ENCODE measurements at places on chromosomes 11 and 22.

DNA sequence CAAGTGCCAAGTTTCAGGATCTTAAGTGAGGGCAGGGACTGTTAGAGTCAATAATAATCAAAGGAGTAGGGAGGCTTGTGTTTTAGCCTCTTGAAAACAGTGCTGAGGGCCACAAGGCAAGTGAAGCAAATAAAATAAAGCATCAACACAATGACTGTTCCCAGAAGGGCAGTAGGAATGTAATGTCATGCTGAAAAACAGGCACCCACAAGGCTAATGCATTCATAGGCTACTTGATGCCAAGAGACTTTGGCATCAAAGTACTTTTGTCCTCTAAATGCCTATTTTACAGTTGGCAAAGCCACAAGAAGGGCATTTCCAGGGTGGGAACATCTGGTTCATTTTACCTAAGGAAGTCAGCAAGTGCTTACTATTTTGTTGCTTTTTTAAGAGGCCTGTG lies 22.9 kb downstream of the RAB39A start:
- no peak for DNase-seq

DNA sequence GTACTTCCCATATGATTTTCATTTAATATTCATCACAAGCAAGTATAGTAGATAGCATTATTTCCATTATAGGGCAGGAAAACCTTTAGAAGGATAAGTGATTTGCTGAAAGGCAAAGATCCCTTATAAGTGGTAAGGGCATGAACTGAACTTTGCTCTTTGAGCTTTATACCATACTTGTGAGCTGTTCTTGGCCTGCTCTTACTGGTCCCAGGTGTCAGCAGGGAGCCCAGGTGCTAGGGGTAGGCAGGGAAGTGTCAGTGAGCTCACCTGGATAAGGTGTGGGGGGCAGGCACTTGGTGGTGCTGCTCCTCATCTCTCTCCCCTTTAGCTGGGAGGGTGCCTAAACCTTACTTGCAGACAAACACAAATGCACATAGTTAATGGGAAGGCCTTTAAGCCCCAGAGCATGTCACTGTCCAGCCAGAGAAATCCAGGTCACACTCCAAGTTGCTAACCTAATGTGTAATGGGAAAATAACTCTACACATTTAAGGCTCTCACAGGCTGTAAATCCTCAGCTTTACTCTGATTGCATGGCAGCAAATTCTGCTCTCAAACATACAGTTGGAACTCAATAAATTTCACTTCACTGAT lies 114.4 kb downstream of the PLEKHA7 start:
- DNase-seq = no peak

GRCh38 chr11:7639643-7640025 lies 33.7 kb downstream of the CYB5R2 start:
- no peak for DNase-seq

DNA sequence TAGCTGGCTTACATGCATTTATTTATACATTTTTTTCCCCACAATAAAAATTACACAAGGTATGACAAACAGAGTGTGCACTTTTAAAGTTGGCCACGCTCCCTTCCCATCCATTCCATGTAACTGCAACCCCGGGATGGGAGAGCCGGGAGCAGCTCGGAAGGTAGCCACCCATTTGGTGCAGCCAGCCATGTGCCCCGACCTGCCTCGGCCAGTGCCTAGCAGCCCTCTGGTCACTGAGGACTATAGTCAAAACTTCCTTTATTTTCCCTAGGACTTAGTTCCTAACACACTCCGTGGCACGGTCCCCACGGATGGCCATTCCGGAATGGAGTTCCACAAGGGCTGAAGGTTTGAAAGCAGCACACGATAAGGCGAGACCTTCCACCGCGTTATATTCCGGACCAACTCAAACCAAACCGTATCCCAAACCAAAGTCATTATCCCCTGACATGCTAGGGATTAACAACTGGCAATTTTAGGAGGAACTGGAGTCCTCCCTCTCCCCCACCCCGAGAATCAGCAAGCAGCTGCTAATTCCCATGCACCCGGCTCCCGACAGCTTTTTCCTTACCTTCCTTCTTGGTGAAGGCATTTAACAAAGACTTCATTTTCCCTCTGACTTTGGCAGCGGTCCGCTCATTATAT lies 426.4 kb downstream of the SHANK2 start:
- no peak for DNase-seq

- DNase-seq = no peak
Observed at GRCh38 chr11:71130106-71130505, 122.3 kb downstream of the SHANK2 start.

GRCh38 chr11:115980337-115981103 lies 476.3 kb upstream of the CADM1 start:
- DNase-seq = no peak

DNA sequence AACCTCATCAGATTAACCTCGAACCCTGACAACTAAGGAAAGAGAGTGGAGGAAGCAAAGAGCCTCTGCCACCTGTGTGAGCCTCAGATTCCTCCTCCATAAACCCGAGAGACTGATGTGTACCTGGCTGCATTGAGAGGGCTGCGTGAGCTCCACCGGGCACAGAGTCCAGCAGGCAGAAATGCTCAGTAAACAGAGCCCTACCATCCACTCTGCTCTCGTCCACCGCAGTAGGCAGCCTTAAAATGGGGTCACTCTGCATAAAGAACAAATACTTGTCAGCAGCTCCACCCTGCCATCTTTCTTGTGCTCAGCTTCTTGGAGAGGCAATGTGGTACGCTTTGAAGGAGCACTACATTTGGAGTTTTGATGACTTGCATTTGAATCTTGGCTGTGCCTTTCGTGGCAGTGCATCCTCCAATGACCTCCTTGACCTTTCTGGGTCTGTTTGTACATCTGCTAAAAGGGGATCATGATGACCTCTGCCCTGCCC lies 43.0 kb upstream of the CD5 start:
- no peak for DNase-seq

GRCh38 chr11:130533113-130533798 lies 84.8 kb downstream of the ADAMTS15 start:
- DNase-seq = peak; percentile 91

GRCh38 chr11:15826826-15827225 lies 529.5 kb downstream of the SOX6 start:
- peak; percentile 78 for DNase-seq

- peak; percentile 71 for DNase-seq
Observed at GRCh38 chr11:117654281-117655255, 142.4 kb downstream of the DSCAML1 start.

DNA sequence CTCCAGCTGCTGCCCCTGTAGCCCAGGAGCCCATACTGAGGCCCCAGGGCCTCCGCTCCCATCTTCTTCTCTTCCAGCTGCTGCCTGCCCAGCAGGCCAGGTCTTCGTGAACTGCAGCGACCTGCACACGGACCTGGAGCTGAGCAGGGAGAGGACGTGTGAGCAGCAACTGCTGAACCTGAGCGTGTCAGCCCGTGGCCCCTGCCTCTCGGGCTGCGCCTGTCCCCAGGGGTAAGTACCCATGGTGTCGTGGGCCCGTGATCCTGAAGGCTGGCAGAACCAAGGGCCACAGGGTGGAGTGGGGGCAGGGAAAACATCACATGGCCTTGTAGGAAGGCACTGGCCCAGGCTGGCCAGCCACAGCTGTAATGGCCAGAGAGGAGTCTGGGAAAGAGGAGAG lies 31.2 kb downstream of the OTOG start:
- no peak for DNase-seq

DNA sequence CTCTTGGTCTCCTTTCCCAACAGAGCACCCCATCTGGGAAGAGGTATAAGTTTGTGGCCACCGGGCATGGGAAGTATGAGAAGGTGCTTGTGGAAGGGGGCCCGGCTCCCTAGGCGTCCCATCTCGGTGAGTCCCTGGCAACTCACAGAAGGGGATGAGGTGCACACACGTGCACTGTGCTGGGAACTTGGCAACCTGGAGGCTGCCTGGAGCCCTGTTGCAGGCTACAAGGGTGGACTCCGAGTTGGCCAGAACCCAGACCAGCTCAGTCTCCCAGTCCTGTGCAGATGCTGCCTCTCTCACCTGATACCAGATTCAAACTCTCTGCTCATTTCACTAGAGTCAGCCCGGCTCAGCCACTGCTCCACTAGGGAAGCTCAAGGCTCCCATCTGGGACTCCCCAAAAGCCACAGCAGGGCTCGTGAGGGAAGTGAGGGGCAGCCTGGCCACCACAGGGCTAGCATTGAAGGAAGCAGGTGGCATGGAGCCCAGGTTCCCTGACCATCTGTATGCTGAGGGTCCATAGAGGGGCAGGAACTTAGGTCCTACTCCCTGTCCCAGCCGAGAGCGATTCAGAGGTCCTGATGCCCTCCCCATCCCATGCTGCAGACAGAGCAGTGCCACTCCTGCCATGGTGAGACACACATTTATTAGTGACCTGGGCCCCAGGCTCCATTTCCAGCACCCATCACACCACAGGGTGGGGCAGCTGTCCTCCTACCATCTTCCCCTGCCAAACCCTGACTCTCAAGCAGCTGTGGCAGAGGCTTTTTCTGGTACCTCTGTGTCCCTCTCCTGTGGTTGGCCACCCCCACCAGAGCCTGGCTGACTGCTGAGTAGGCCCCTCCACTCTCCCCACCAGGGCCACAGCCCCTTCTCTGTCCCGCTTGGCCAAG lies 4.0 kb downstream of the PRR33 start:
- DNase-seq = no peak

DNA sequence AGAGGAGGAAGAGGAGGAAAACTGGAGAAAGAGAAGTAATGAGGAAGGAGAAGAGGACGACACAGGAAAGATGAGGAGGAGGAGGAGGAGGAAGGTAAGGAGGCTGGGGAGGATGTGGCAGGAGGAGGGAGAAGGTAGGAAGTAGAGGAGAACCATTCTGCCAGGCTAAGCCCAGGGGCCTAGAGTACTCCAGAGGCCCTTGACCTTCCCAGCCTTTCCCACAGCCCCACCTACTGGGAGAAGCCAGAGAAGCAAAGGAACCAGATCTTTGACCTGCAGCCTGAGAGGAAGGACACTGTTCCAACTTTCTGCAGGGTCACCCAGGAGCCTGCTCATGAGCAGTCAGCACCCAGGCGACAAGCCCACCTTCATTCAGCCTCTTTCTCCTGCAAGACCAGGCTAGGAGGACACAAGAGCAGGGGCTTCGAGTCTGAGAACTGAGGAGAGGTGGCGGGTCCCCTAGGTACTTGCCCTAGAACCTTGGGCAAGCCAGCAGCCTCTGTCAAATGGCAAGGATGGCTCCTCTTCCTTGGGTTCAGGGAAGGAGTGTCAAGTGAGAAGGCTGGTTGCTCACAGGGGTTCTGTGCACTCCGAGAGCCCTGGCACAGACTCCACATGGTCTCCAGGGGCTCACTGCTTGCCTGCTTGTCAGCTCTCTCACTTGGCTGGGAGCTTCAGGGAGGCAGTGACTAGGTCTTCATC lies 27.9 kb upstream of the OAF start:
- DNase-seq = peak; percentile 71

DNA sequence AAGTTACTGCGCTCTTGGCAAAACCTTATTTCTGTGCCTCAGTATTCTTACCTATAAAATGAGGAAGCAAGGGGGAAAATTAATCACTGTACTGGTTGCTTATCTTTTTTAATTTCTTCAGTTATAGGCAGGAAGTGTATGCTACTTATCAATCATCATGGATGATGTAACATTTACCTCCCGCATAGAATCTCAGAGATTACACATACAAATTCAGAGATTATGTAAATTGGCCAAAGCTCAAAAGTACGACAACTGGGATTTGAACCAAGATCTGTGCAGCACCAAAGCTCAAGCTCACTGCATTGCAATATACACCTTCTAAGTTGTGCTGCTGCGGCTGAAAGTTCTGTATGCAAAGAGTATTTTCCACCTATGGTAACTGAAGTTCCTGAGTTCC lies 83.0 kb downstream of the PDHX start:
- DNase-seq = no peak

GRCh38 chr11:13311570-13311969 lies 34.0 kb downstream of the BMAL1 start:
- no peak for DNase-seq

- no peak for DNase-seq
Observed at GRCh38 chr11:72039031-72039855, 40.5 kb downstream of the IL18BP start.

DNA sequence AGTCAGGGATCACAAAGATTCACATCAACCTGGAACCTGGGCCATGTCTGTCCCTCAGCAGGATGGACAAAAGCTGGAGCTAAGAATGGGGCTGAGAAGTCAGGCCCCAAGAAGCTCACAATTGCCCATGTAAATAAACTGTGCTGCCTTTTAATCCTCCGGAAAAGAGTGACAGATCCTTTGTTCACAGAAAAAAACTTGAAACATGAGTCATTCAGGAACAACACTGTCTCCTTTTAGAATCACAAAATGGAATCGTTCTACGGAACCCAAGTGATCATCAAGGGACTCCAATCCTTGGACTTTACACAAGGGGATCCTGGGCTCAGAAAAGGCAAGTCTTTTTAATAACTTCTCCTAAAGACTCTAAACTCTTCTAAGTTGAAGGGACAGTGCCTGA lies 36.1 kb downstream of the RELT start:
- no peak for DNase-seq

- no peak for DNase-seq
Observed at GRCh38 chr11:3091081-3091845, 34.0 kb upstream of the CARS1 start.

DNA sequence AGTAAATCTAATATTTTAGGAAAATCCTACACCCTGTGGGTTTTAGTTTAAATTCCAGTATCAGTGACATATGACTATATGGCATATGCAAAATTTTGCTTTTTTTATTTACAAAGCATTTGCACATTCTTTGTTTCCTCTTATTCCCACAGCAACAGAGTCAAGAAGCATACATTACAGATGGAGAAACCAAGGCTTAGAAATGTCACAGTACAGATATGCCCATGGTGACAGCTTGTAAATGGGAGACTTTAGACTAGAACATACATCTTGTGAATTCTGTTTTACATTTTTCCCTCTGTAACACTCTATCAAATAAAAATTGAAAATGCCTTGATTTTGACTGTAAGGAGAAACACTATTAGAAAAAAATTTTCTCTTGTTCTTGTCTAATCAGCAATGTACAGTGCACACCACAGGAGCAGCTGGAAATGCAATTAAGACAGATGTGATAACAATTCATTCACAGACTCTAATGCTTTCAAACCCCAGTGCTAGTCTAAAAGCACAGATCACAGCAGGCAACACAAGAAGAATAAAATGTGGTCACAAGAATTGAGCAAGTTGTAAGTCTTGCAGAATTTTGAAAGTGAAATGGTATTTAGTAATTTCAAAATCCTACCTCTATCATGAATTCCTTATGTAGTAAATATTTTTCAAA lies 375.9 kb downstream of the LUZP2 start:
- no peak for DNase-seq

GRCh38 chr11:7706377-7706776 lies at the start of gene OVCH2:
Gene OVCH2, minus strand, starts transcription at chr11:7706477. Its CDS starts 83 bp downstream, at chr11:7706394.
- no peak for DNase-seq

DNA sequence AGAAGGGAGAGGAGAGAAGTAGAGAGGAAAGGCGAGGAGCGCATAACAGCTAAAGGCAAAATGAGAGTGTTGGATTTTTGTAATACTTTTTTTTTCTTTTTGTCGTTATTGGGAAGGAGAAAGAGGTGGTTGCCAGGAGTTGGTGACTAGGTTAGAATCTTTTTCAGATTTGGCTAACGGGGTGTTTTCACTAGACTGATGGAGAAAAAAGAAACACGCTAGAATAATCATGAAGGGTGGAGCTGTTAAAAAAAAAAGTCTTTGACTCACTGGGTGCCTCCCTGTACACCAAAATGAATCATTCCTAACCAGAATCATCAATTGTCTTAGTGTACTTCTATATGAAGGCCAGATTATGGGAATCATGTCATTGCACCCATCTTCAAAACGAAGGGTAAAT lies 12.7 kb downstream of the BLID start:
- no peak for DNase-seq

GRCh38 chr11:116294630-116295029 lies 478.2 kb downstream of the BUD13 start:
- no peak for DNase-seq

GRCh38 chr22:48704335-48704734 lies 1123.3 kb downstream of the BRD1 start:
- DNase-seq = no peak

GRCh38 chr11:13717331-13717730 lies 48.9 kb downstream of the FAR1 start:
- DNase-seq = no peak
